ENCODE measurements at places on chromosomes 13 and 19.

GRCh38 chr19:58024661-58025060, 9.2 kb upstream of the ZSCAN1 start:
- DNase-seq = no peak

GRCh38 chr13:27053902-27054595, 117.6 kb downstream of the USP12 start:
- DNase-seq = peak; percentile 88

DNA sequence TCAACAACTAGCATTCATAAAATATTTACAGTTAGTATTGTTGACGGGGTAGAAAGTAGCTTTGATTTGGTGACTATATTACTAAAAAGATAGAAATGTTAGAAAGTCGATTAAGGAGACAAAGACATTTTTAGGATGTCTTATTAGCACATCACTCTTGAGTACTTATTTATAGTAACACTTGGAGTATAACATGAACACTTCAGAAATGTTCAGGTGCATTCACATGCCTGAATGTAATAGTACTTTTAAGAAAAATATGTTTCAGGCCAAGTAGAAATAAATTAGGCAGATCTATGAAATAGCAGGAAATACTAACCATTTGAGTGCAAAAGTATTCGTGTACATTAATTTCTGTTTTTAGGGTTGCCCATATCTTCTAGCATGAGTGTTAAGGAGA, 70.4 kb downstream of the CDK8 start:
- no peak for DNase-seq

- DNase-seq = no peak
These were observed 9.3 kb downstream of the ZNF526 start for GRCh38 chr19:42229301-42229854.

DNA sequence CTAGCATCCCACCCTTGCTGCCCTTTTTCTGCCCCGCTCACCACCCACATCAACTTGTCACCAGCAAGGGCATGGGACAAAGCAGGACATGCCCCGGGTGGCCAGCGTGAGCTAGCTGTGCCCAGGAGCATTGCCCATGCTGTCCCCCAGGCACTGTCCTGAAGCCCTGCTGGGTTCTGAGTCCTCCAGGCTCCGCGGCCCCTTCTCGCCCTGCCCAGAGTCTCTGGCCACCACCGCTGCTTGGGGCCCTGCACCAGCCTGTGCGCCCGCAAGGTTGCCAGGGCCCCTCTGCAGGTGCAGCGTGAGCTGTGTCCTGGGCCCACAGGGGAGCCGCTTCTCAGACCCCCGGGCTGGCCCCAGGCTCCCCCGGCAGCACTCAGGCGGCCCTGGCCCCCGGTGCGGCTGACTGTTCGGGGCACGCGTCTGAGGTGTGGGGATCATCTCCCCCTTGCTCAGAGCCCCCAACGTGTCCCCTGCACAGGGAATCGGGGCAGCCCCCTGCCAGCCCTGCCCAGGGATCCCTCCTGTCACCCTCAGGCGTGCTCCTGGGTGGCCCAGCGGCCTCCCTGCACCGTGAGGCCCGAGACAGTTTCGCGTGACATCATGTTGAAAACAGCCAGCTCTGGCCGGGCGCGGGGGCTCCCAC, 4.1 kb downstream of the CSNK1G2 start:
- DNase-seq = no peak
